AML-193 (cell line): ENCODE measurements at places on chromosomes 16 and 17.

DNA sequence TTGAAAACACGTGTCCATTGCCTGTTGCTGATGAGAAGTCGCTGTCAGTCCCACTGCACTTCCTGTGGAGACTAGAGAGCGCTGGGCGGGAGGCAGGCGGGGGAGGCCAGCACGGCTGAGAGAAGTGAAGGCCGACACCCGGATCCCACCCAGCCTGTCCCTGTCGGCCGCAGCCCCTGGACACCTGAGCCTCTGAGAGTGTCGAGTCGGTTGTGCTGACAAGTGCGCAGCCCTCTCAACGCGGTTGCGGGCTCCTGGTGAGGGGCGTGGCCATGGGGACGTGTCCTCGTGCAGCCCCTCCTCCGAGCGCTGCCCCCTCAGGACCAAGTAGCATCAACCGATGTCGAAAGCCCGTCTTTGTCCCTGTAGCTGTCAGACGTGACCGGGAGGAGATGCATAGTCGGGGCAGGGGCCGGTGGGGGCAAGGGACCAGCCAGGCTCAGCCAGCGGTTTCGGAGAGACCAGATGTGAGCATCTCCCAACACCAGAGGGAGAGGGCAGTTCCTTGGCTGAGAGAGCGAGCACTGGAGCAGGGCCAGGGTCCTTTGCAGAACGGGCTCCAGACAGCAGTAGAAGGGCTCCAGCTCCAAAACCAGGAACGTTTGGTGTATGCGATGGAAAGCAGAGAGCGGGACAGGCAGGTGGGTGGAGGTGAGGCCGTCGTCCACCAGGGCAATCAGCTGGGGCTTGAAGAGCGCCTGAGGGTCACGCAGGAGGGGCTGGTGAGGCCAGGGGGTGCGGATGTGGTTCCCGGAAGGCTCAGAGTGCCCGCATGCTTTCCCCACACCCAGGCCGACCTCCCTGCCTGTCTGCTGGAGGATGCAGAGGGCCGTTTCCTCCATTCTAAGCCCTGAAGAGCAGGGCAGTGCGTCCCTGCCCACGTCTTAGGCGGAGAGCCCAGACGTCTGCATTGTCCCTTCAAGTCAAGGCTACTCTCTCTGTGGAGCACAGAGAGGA is 43.3 kb upstream of the CHMP6 start:
- DNase-seq, result no peak

DNA sequence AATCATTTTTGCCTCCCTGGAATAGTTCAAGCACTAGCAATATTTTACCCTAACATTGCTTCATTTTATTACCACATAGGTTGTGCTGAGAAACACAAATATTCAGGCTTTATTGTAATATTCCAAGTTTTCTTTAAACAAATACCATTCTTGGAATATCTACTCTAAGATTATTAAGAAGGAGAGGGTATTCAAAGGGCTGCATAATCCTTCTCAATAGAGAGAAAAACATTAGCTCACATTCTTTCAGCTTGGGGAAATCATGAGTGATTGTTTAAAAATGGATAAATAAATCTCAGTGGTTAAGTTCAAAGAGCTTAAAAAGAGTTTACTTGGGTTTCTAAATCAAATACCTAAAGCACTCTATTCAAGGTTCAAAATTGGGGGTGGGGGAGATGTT is 111.9 kb upstream of the CORO6 start:
- DNase-seq, result no peak

DNA sequence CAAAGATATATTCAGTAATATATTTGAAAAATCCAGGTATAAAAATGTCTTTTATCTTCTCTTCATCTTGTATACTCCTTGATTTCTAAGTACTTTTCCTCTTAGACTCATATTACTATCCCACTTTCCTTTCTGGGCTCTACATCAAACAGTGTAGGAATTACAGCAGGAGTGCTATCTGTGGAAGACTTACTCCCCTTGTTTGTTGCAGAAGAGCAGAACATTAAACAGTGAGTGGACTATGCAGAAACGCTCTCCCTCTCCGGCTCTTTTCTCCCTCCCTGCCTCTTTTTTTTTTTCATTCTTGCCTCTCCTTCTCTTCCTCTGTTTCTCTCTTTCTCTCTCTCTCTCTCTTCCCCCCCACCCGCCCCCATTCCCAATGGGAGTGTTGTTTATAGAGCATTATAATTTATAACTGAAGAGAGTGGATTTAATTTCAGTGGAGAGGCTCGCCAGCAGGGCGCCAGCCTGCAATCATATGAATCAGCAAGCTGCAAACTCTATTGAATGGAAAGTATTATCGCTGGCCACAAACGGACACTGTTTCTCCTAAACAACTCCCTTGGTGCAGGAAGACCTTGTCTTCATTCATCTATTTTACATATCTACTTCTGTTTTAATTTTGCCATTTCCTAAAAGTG is 242.3 kb upstream of the TBX2 start:
- DNase-seq, result no peak

DNA sequence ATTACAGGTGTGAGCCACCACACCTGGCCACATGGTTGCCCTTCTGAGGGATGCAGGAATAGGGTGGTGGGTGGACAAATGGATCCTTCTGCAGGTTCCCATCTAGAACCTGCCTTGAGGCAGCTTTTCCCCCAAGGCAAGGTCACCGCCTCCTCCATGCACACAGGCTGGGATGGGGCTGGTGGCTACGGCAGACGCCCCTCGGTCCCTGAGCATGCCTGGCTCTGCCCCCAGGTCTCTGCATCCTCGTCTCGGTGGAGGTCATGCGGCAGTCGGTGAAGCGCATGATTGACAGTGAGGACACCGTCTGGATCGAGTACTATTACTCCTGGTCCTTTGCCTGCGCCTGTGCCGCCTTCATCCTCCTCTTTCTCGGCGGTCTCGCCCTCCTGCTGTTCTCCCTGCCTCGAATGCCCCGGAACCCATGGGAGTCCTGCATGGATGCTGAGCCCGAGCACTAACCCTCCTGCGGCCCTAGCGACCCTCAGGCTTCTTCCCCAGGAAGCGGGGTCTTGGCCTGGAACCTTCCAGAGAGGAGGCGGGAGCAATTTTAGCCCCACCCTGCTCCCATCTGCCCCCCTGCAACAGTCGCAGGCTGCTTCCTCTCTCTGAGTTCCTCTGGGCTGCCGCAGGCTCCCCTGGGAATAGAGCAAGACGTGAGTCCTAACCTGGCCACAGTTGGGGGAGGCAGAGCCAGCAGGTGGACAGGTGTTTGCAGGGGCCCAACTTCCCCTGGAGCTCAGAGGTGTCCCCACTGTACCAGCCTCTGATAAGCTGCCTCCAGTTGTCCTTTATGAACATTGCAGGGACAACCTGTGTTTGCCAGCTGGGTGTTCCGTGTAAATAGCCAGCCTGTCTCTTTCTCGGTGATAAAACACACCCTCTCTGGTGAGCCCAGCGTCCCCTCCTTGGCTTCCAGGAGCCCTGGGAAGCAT is 11.7 kb downstream of the CACNG1 start:
- DNase-seq, result no peak

DNA sequence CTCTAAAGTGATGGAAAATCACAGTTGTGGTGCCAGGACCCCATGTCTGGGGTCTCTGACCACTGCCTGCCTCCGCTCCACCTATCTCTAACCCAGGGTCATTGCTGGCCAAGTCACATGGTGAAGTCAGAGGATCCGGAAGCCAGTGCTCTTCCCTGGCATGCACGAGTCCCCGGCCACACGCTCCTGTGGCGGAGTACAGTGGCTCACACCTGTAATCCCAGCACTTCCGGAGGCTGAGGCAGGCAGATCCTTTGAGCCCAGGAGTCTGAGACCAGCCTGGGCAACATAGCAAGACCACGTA is 21.5 kb upstream of the RBFOX3 start:
- no peak for DNase-seq

DNA sequence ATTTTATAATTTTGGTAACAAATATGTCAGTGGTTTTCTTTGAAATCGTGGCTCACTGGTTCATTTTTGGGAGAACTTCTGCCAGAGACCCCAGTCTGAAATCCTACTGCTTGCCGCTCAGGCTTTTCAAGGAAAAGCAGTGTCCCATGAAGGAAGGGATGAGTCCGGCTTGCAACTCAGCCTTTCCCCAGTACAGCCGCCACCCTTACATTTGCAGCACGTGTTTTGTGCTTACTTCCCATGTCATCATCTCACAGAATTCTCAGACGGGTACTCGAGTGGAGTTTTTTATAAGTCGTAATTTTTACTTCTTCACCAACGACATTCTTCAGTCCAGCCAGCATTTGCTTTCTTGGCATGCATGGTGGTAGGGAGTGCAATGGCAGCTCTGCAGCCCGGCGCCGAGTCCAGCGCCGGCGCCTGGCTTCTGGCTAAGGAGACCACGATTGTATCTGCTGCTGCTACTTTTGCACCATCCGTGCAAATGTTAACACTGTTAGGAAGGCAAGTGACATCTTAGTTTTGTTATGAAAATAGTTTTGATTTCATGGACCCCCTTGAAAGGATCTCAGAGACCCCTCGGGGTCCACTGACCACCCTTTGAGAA is 111.0 kb downstream of the AMFR start:
- no peak for DNase-seq

DNA sequence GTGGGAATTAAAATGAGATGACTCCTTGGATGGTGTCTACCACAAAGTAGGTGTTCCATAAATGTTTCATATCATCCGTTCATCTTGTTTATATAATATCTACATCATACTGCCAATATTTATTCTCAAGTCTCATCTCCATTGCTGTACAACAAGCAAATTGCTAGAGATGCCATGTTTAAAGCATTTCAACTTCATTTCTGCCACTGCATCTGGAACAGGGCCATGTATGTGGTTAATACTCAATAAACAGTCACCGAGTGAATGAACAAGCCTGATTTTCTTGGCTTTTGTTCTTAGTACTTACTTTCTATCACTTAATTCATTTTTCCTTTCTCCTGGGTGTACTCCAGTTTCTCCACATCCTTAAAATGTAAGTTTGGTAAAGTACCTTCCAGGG is 107.6 kb downstream of the KCNJ2 start:
- DNase-seq, result no peak

DNA sequence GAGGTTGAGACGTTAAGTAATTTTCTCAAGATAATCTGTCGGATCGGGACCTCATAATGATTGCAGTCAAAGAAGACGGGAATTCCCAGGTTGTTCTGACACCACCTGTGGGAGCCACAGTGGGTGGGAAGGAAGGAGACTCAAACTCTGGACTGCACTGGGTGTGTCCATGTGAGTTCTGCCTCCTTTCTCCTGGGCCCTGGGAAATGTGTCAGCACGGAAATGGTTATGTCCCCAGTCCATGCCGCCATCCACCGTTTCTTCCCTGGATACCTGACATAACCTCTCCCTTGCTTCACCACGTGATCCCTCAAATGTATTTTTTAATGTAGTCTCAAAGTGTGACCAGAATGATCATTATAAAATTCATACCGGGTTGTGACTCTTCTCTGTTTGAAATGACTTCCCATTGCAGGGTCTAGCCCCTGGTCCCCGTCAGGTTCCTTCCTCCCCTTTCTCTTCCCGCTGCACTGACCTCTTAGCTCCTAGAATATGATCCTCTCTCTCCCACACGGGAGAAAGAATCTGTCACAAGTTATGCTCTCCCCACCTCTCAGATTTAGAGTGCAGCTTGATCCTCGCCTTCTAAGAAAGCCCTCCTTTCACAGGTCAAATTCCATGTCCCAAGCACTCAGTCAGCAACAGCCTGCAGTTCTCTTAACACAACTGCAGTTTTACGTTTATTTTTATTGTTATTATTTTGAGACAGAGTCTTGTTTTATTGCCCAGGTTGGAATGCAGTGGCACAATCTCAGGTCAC is 820.0 kb upstream of the EEF2KMT start:
- no peak for DNase-seq
